ENCODE measurements at places on chromosomes 4 and X.

DNA sequence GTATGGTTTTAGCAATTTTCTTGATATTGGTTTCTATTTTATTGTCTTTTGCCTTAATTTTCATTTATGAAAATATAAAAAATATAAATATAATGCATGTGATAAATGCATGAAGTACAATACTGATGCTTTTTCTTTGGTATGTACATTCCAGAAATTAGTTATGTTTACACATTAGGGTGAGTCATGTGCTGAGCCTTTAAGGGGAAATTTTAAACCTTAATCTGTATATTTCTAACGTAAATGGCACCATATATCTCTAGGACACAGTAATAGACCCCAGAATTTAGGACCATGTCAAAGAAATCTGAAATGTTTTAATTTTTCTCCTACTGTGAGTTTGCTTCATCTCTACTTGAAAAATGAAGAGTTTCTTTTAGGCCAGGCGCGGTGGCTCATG lies 117.8 kb upstream of the SPRY1 start:
- DNase-seq, result peak; percentile 25

DNA sequence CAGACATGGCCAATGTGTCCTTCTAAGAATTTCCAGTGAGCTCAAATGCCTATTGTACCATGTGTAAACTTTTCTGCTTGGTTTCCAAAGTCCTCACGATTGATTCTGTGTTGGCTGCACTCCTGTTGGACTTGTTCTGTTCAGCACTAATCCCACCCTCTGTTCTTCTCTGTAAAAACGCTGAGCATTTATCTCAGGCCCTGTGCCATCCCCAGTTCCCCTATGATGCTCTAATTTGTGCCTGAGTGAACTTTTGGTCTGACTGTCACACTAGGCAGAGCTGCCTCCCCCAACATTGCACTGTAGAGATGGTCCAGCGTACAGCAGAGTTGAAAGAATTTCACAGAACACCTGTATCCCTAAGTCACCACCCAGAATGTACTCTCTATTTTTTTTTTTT lies 76.1 kb upstream of the STS start:
- no peak for DNase-seq

DNA sequence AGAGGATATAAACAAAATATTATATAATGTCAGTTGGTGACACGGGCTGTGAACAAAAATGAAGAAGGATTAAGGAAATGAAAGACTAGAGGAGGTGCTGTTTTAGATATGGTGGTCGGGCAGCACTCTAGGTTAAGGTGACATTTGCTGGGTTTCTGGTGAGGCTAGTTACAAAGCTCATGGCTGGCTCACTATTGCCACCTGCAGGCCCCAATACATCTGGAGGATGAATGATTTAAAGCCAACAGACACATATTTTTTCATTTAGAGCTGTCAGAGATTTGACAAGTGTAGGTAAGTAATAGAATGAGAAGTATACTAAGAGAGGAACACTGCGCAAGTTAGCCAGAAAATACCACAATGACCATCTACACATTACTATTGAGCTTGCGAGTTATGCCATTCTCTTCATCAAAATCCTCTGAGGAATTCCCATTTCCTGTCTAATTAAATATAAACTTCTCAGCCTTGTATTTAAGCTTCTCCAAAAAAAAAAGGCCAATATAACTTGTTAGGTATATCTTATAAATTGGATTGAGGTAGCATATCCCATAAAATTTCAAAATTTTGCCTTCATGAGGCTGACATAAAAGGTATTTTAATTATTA lies 6.4 kb upstream of the FGG start:
- DNase-seq, result peak; percentile 22

DNA sequence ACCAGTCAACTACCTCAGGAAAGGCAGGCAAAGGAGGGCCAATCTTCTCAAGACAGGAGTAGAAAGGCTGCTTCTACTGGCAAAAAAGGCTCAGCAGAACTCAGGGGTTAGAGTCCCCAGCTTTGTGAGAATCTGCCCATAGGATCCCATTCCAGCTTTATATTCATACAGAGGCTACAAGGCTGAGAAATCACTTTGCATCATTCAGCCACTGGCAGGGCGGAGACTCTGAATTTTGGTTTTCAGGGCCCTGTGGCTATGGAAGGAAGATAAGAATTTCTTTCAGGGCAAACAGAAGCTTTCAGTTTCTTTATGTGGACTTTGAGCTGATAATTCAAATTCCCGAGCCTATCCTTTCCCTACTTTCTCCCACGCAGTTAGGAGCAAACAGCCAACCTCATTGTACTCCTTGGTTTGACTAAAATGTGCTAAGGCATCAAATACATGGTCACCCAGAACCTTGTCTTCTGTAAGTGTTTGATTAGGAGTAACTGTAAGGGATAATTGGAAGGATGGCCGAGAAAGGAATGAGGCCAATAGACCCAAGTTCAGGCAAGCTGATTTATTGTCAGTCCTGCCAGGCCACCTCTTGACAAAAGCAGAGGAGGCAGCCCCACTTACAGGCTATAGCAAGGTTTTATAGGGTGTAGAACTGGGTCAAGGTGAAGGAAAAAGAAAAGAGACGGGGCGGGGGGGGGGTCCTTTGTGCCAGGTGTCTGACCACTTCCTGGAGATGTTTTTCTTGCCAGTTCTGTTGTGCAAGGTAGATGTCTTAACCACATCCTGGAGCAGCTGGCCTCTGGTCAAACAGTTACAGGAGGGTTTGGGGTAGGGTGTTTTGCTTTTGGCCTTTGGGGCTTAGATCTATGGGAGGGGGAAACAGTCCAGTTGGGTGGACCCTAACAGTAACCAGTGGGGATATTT lies 165.3 kb upstream of the PPP1R2C start:
- DNase-seq, result no peak

DNA sequence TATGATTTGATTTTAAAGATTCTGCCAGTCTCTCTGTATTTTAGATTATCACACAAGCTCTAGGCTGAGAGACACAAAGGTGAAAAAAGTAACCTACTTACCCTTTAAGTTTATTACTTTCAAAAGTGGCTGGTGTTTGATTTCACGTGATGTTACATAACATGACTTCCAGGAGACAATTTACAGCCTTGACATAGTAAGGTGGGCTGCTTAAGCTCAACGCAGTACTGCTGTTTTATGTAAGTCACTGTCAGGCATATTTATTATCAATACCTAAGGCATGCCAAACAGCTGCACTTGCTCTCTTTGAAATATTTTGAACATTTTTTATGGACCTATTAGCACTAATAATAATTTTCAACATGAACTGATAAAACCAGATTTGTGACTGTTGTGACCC lies 451.5 kb upstream of the FAM241A start:
- no peak for DNase-seq

GRCh38 chr4:96558466-96558865 lies 718.6 kb downstream of the PDHA2 start:
- no peak for DNase-seq

DNA sequence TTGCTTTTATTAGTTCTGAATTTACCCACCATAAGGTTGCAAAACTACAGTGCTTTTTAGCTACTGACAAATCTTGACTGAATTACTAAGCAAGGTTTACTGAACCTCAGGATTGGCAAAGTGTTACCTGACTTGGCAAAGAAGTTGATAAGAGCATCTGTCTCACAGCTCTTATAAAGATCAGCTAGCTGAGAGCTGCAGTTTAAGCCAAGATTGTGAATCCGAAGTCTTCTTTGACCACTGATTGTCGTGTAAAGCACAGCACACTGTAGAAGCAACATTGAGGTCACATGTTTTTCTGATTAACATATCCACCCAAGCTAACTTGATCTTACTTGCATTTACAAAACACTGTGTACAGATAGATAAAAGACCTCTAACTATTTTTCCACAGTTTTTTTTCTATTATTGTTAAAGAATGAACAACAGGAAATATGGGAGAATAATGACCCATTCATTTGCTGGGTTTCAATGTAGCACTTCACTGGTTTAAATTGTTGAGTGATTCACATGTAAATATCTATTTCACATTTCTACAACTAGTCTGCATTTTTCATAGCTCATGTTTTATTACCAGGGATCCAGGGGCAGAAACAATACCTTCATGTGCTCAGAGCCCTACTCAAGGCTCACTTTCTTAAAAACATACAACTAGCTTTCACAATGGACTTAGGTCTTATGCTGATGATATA lies 54.0 kb downstream of the METTL14 start:
- no peak for DNase-seq

DNA sequence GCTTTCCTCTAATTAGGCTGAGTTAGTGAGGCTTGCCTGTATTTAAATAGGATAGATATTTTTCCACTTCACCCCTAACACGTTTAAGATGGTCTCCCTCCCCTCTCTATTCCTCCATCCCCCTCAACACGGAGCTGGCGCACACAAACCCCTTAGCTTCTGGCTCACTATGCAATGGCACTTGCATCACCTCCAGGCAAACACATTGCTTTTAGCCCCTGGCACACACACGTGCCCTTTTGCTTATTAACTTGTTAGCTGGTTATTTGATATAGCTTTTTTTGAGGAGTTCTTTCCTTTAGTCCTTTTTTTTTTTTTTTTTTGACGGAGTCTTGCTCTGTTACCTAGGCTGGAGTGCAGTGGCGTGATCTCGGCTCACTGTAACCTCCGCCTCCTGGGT lies 94.3 kb downstream of the HDAC8 start:
- DNase-seq, result no peak

- DNase-seq, result no peak
These were observed 44.3 kb downstream of the FNIP2 start for GRCh38 chr4:158813113-158813512.

GRCh38 chr4:149108626-149109025 lies 666.4 kb upstream of the NR3C2 start:
- DNase-seq, result no peak

DNA sequence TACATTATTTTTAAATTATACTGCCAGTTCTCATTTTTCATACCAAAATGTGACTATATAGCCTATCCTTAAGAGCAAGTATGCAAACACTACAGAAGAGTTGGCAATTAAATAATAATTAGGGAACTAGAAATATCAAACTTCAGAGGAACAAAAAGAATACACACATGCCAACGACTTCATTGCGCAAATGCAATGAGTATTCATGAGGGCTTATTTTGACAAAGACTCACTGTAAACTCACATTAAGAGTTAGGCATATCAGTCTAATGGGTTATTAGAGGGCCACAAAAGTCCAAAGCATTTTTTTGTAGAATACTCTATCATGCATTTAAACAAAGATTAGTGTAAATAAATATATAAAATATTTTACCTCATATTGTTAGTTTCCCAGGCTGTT lies 31.6 kb downstream of the SLC10A7 start:
- DNase-seq, result no peak

DNA sequence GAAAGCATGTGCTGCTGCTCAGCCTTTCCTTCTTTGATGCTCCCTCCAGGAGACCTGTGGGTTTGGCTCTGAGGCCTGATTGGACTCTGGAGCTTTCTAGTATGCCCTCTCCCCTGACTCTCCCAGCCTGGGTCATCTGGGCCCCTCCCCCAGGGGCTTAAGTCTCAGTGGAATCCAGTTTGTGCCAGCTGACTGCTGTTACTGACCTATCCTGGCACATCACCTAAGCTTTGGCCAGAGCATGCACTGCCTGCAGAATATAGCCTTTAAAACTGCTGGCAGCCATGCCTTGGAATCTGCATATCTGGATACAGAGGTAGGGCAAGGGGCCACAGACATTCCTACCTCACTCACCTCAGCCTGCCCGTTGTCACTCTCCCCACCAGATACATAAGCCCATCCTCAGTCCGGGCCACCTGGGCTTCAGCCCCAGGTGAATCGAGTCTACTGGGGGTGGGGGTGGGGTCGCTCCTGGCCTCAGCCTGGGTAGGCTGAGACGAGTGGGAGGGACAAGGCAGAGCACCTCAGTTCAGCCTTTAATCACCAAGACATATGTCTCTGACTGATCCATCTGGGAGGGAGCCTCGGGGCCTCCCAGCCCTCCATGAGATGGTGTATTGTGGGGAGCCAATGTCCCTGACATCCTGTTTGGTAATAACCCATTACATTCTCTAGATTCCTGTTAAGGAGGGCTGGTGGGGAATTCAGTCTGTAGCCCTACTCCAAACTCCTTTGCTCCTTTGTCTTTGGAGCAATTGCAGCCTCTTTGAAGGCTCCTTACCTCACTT lies 61.2 kb downstream of the STARD8 start:
- DNase-seq, result peak; percentile 57

GRCh38 chr4:153534792-153535629 lies 68.9 kb downstream of the TMEM131L start:
- DNase-seq, result no peak

DNA sequence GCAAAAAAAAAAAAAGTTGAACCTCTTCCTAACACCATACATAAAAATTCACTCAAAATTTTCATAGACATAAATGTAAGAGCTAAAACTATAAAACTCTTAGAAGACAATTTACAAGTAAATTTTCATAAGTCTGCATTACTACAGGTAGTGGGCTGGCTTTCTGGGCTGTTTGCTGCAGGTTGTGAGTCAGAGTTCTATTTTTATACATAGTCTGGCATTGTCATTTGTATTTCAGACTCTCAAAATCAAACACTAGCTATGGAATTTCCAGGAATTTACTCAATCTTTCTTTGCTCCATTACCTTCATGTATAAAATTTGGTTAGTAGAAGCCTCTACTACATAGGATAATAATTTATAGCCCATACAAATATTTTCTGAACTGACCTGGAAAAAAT lies 227.2 kb downstream of the COX18 start:
- DNase-seq, result no peak

GRCh38 chr4:76207549-76207948 lies 6.1 kb downstream of the SCARB2 start:
- no peak for DNase-seq

GRCh38 chr4:58090539-58090938 lies 980.4 kb upstream of the IGFBP7 start:
- no peak for DNase-seq

- no peak for DNase-seq
These were observed 24.5 kb upstream of the ADH7 start for GRCh38 chr4:99459546-99460042.

DNA sequence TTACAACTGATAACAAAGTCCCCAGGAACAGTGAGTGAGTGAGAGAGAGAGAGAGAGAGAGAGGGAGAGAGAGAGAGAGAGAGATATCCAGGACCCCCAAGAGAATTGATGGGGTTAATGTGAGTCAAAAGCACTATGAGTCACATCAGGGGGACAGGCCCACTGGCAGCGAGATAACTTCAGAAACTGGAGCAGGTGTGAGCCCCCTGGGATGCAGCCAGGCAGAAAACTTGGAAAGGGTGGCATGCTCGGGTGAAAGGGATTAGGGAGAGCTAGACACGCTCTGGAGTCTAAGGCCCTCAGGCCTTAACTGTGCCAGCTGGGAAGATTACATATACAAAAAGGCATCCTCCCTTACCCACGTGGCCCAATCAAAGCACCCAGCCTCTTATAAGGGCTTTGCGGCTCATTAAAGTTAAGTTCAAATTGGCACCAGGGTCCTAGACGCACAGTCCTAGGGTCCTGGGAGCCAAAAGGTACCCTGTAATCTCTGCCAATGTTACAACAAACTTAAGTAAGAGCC lies 841 bp downstream of the ACOT9 start:
- DNase-seq, result peak; percentile 65

DNA sequence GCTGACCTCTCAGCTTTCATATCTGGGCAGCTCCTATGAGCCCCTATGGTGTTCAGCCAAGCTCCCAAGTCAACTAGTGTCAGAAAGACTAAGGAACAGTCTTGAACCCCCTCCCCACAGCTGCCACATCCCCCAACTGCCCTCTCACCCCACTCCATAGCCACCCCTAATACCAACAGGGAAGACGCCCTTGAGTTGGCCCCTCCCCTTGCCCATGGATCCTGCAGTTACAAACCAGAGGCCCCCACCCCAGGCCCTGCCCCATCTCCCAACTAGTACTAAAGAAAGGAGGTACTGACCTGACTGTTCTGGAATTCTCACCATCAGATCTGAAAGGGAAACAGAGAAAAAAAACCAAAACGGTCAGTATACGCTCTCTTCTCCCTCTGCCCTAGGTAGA lies 10.2 kb upstream of the IQSEC2 start:
- no peak for DNase-seq

- no peak for DNase-seq
These were observed 719.7 kb upstream of the GRIA3 start for GRCh38 chrX:122464341-122464740.
